ENCODE measurements at places on chromosomes 16 and 17. TPM values are rescaled to one million over a fixed set of nuclear protein-coding genes. Genes with fewer than 3 reads are reported as not detected.
A peak's percentile ranks its signal among the peaks of the same experiment; 100 is the strongest.

GRCh38 chr16:2913603-2914002 lies 1.9 kb downstream of the FLYWCH1 start:
- DNase-seq: no peak

DNA sequence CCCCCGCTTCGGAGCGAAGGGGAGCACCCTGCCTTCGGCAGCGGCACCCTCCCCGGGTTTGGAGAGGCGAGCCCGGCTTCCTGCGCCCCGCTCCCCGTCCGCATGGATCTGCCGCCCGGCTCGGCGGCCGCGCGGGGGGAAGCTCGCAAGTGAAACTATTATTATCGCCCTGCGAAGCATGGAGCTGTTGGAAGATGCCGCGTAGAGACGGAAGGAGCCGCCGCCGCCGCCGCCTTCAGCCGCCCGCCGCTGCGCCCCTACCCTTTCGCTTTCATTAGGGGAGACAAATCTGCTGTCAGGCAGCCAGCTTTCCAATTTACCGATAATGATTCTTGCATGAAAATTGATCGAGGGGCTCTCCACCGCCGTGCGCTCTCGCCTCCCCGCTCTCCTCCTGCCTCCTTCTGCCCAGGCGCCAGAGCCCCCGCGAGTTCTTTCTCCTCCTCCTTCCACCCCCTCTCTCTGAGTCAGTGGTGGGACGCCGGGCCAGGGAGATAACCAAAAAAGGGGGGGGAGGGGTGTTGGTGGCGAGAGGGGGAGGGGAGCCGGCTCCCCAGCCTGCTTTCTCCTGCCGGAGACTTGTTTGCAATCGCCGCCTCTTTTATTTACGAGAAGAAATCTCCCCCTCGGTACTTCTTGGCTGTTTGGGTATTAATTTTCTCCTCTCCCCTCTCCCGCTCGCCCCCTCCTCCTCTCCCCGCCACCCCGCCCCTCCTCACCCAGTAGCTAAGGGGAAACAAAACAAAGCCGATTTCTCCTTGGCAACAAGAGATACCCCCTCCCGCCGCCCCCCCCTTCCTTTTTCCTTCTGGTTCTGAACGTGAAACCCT lies 58.0 kb upstream of the GSE1 start:
- DNase-seq: no peak

Gene SDR42E1
- 0.22 TPM for total RNA-seq

Gene CETP
- total RNA-seq: not detected

GRCh38 chr16:51401673-51402072 lies 250.6 kb upstream of the SALL1 start:
- DNase-seq: no peak

Gene C17orf100
- 0.48 TPM for total RNA-seq

GRCh38 chr17:46809110-46809571 lies 9.4 kb downstream of the WNT3 start:
- no peak for DNase-seq

- DNase-seq: peak; percentile 87
Observed at GRCh38 chr17:41962768-41963434, 3.7 kb upstream of the CNP start.

GRCh38 chr17:58525239-58525638 lies 10.8 kb upstream of the MTMR4 start:
- no peak for DNase-seq

Gene OTOA
- total RNA-seq: 0.11 TPM

DNA sequence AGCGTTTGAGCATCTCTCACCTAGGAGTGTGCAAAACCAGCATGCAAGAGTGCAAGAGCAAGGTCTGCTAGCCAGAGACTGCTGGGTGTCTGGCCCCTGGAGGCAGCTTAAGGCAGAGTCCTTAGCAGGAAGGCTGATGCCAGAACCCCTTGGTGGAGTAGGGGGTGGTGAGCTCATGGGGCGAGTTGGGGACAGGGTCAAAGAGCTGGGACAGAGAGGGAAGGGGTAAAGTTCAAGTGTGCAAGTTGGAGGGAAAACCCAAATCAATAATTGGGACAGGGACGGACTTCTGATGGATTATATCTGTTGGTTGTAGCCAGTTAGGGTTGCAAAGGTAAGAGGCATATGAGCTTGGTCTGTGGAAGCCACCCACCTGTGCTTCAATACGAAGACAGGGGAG lies 443.6 kb upstream of the CDH5 start:
- DNase-seq: no peak

DNA sequence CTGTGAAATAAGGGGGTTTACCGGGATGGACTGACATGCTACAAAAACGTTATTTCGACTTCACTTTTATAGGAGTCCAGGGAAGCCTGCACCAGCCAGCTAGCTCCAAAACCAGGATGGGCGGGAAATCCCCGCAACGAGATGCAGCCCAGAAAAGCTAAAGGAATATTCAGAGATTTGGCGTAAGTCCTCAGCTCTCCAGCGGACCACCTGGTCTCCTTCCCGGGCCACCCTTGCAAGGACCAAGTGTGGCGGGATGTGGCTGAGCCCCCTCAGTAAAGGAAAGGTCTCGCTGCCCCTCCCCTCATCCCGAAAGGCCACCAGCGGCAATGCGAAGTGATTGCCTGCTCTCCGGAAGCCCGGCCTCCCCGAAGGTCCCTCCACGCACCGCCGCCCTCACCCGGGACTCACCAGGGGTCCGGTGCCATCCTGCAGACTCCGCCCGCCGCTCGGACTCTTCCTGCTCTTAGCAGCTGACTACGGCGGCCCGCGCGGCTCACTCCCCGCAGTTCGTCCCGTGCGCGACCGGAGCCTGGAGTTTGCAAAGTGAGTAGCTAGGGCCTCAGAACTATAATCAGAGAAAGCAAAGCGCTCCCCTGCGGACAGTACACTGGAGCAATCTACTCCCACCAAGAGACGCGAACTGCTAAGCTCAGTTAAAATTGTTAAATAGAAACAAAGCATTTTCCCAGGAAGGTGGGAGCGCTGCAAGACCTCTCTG lies at the start of gene STX8:
STX8 (minus strand) TSS at position 440 of the 721 bp plus-strand sequence; CDS start at position 428, 12 bp downstream.
- DNase-seq: peak; percentile 95

GRCh38 chr16:70468776-70469525 lies 14.6 kb downstream of the FCSK start:
- DNase-seq: no peak

DNA sequence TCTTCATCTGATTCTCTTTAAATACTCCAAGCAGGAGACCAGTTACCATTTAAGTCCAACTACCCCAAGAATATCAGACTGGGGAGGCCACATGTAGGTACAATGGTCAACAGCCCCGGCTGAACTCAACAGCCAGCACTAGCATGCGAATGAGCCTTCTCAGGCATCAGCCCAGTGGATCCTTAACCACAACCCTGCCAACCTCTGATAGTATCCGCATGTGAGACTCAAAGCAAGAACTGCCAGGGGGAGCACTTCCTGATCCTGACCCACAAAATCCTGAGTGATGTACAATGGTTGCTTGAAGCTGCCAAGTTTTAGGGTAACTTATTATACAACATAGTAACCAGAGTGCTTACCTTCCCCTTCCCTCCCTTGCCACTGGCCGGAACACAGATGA lies 4.0 kb downstream of the PYY start:
- DNase-seq: no peak

Gene PRAC2
- total RNA-seq: not detected

Gene TSPOAP1
- total RNA-seq: 10.7 TPM
